ENCODE measurements at places on chromosomes 5 and 9.

DNA sequence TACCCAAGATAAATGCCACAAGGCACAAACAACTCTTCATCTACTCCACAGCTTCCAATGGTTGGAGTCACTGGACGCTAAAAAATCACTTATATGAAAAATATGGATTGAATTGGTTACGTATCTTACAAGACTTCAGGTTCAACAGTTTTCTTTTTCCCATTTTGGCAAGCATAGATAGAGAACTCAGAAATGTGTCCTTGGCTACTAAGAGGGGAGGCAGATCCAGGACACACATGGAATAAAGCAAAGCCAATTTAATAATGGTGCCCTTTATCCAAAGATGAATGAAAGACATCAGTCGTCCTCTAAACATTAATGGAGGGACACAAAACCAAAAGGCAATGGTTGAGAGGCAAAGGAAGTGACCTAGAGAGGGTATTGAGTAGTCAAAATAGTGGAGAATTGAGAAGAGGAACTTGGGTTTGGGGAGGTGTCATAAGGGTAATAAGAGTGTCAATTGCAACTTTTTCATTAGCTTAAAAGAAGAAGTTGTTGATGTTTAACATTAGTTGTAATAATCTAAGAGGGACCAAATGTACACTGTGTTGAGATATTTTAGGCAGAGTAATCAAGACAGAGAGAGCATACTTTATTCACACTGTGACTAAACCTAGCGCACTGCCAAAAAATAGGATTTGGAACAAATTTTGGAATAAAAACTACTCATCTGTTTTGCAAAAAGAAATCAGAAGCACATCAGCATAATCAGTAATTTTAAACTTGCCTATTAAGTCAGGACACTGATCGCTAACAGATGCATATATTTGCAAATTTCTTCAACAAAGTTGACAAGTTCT is 308.2 kb downstream of the ARL15 start:
- no peak for DNase-seq

- no peak for DNase-seq
Measured at GRCh38 chr9:18564018-18564880, 90.3 kb downstream of the ADAMTSL1 start.

GRCh38 chr5:92544036-92544435 is 1037.0 kb downstream of the NR2F1-AS1 start:
- DNase-seq: no peak

- no peak for DNase-seq
Measured at GRCh38 chr5:55923177-55923771, 71.5 kb downstream of the IL6ST start.

- DNase-seq: no peak
Measured at GRCh38 chr9:71052287-71052686, 69.1 kb downstream of the TRPM3 start.

DNA sequence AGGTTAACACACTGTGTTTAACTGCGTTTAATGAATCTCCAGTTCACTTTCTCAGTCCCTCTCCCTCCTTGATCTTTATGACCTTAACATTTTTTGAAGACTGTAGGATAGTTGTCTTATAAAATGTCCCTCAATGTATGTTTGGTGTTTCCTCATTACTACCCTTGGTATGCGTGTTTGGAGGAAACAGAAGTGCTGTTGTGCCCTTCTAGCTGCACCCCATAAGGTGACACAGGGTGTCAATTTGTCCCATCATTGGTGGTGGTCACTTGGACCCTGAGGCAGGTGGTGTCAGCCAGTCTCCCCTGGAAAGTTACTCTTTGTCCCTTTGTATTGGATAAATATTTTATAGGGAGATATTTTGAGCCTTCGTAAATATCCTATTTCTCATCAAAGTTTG is 52.3 kb downstream of the RAD23B start:
- no peak for DNase-seq

DNA sequence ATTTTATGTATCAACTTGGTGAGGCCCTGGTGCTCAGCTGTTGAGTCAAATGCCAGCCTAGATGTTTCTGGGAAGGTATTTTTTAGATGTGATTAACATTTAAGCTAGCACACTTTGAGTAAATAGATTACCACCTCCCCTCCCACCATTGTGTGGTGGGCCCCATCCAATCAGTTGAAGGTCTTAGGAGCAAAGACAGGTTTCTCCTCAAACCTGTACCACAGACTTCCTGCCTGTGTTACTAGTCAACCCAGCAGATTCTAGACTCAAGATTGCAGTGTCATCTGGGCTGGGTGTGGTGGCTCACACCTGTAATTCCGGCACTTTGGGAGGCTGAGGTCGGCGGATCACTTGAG is 33.8 kb downstream of the MRPL36 start:
- DNase-seq: peak; percentile 13

DNA sequence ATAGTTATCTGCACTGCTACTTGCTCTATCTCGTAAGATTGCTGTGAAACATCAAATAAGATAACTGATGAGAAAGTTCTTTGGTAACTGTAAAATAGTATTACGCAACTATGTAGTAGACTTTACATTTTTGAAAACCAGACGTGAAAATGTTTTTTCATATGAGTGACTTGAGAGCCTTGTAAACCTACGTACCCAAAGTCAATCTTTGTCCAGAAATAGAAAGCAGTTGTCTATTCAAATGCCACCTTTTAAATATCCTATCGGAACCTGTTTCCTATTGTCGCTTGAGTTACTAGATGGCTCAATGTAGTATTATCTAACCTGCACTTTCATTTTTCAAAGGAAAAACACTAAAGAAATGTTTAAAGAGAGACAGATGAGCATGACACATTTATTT is 1.6 kb downstream of the FNIP1 start:
- no peak for DNase-seq

DNA sequence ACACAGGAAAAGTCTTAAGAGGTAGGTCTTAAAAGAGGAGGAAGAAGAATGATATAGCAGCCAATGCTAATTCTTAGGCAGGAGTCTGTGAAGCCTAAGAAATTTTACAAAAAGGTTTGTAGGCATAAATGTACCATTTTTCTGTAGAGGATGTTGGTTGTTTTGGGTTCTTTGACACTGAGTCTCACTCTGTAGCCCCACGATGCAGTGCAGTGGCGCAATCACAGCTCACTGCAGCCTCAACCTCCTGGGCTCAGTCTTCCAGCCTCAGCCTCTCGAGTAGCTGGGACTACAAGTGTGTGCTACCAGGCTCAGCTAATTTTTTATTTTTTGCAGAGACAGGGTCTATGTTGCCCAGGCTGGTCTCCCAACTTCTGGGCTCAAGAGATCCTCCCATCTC is 37.7 kb upstream of the RNF38 start:
- DNase-seq: no peak

DNA sequence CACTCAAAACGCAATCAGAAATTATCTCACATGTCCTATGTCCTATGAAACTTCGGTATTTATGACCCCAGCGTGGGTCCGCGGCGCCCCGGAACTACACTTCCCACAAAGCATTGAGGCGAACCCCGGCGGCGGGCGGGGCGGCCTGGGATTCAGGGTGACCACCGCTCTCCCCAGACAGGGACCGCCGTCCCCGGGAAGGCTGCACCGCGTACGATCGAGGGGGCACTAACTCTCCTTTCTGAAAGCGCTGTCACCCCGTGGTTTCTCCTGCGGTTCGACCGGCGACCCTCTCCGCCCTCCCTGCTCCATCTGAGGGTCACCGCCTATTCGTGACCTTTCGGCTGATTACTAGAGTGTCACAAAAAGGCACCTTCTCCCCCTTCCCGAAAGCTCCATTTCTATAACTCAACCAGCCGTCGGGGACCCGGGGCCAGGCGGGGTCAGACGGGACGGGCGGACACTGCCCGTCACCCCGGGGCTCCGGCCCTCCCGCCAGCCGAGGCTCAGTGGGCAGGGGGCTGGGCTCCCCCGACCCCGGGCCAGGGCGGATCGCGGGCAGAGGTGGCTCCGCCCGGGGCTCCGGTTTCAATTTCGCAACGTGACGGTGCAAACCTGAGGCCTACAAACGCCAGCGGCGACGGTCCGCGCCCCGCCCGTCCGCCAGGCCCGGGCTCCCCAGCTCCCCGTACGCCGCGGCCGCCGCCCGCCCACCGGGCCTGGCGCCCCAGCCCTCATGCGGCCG is 1.3 kb downstream of the ECPAS start:
- peak; percentile 88 for DNase-seq

DNA sequence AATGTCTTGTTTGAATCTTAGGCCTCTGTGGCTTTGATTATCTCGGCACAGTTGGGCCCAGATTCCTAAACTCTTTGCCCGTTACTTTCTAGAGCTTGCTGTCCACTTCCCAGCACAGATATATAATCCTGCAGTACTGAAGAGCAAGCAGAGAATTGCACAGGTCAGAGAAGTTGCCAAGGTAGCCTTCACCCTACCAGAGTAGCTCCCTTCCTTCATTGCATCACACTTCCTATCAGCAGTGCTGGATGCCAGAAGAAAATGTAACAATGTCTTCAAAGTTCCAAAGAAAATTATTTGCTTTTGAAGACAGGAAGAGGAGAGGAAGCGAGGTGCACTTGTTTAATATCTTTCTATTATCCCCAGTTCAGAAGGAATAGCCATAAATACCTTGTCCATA is 38.1 kb upstream of the SPATA31D4 start:
- no peak for DNase-seq

- DNase-seq: no peak
Measured at GRCh38 chr5:3600106-3601060, 4.8 kb downstream of the IRX1 start.

GRCh38 chr9:136399176-136400037 is 563 bp downstream of the SNAPC4 start:
- no peak for DNase-seq

DNA sequence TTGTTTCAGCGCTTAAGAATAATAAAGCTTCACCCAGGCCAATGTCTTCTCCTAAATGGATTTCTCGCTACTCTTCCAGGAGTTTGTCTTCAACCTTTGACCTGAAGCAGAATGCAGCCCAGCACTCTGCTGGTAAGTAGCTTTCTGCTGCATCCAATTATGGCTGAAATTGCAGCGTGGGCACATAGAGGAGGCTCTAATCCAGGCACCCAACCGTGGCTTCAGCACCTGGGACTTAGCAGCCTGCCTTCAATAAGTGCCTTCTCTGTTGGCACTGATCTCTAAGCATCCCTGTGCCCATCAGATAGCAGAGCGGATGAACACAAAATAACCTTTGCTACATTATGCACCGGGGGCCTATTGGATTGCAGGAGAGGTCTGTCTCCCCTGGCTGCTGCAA is 105.2 kb downstream of the TRIM32 start:
- no peak for DNase-seq

- DNase-seq: peak; percentile 95
Measured at GRCh38 chr9:127561491-127562278, 50.4 kb upstream of the STXBP1 start.

- DNase-seq: no peak
Measured at GRCh38 chr5:60260658-60261057, 367.1 kb upstream of the PDE4D start.

DNA sequence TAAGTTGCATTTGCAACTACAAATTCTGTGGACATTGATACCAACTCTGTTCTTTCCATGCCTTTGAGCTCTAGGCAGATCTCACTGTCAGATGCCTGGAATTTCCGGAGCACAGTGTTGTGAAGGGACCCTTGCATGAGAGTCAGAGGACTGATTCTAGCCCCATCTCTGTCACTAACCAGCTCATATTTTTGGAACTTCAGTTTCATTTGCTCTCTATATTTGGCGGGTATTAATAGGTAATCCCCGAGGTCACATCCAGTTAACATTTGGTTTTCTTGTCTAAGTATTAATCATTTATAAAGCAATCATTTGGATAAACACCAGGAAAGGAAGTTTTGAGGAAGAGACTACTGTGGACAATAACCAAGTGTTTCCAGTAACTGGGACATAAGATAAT is 115.7 kb downstream of the MAN2A1 start:
- DNase-seq: no peak
